Thyroid gland (tissue), 4 donors: ENCODE measurements at places on chromosomes 11 and 22. TPM values are rescaled to one million over a fixed set of nuclear protein-coding genes. Genes with fewer than 3 reads are reported as not detected.

Gene KCTD14
- total RNA-seq = 13.2 TPM

Gene OR5M11
- not detected for total RNA-seq

Gene RIC3
- total RNA-seq = 41.1 TPM

Gene OR5B2
- not detected for total RNA-seq

Gene ARHGAP20
- total RNA-seq = 10.9 TPM

DNA sequence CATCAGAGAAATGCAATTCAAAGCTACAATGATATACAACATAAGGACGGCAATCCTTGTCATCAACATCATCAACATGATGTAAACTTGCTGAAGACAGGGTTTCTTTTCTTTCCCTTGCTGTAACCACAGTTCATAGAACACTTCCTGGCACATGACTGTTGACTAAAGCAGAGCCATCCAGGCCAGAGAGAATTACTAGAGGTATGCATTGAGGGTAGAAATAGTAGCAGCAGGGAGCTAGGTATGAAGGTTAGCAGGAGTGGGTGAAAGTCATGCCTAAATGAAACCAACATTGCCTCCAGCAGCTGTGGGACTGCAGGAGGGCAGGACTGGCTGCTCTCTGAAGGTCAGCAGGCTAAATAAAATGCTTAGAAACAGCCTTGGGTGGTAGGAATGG lies 103.7 kb downstream of the LRRC32 start:
- DNase-seq = no peak

DNA sequence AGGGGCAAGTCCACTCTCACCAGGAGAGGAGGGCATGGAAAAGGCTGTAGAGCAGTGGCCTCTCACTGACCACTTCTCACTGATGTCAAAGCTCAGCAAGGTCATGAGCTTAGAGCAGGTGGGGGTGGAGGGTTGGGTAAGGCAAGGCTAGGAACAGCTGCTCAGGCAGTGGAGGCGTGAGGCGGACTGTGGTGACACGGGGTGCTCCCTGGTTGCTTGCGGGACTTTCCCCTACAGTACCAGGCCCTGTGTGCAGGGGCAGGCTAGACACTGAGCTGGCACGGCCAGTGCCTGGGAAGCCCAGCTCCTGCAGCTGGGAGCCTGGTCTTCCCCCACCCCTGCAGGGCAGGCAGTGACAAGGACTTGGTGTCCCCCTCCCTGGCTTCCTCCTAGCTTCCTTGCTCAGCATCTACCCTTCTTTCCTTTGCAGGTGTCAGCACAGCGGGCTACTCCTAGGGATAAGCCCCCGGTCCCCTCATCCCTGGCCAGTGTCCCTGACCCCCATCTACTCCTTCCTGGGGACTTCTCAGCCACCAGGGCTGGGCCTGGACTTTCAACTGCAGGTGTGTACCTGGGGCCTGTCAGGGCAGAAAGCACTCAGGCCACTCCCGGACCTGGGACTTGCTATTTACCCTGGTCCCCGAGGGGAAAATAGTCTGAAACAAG lies 45.6 kb downstream of the PISD start:
- DNase-seq = no peak

DNA sequence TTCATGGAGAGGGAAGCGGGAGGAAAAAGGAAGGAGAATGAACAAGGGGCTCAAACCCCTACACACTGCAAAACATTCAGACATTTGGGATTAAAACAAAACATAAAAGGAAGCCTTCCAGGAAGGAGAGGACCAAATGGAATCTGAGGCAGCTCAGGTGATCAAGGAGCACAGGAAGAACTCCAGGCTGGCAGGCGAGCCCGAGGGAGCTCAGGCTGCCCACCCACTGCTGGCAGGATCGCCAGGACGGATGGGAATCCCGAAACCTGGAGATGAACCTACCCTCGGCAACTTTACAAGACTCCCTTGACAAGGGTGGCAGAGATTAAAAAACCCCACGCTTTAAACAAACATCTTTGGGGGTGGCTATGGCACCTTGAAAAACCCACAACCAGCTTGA lies 5.0 kb upstream of the PYGM start:
- no peak for DNase-seq

DNA sequence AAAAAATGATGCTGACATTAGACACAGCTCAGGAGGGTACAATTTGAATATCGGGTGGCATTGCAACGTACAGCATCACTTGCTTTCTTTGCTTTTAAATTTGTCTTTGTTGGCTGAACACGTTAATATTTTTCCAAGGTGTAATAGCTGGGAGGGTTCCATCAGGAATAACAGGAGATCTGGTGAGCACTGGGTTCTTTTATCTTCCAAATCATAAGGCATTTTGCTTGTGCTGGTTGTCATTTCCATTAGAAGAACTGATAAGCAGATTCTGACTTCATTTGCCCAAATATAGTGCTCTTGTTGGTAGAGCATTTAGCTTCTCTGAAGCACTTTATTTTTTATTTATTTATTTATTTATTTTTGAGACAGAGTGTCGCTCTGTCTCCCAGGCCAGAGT lies 48.9 kb downstream of the LMO2 start:
- DNase-seq = no peak

DNA sequence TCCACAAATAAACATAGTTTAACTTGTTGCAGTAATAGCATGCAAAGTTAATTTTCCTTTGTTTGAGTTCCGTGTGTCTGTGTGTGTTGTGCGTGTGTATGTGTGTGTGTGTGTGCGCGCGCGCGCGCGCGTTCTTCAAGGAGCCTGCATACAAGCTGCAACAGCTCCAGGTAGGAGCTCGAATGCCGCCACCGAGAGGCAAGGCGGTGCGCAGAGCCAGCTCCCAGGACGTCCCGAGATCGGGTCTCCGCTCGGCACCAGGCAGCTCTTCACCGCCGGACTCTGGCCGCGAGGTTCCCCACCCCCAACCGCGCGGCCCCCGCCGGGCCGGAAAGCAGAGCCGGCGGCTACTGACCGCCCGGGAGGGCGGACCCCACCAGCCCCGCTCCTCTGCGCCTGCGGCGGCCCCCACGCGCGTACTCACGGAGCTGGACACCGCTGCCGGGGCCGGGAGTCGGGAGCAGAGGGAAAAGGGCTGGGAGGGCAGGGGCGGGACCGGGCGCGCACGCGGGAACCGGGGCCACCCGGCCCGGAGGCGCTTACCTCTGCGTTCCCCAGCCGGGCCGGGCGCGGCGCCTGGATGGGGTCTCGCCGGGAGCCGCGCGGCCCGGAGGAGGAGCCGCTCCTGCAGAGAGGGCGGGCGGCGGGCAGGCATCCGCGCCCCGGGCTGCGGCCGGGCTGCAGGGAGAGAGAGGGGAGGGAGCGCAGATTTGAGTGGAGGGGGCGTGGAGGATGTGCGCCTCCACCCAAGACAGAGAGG lies 40.4 kb upstream of the AKIP1 start:
- DNase-seq = peak; percentile 73

- peak; percentile 63 for DNase-seq
Measured at GRCh38 chr11:120608760-120609211, 97.2 kb downstream of the GRIK4 start.

DNA sequence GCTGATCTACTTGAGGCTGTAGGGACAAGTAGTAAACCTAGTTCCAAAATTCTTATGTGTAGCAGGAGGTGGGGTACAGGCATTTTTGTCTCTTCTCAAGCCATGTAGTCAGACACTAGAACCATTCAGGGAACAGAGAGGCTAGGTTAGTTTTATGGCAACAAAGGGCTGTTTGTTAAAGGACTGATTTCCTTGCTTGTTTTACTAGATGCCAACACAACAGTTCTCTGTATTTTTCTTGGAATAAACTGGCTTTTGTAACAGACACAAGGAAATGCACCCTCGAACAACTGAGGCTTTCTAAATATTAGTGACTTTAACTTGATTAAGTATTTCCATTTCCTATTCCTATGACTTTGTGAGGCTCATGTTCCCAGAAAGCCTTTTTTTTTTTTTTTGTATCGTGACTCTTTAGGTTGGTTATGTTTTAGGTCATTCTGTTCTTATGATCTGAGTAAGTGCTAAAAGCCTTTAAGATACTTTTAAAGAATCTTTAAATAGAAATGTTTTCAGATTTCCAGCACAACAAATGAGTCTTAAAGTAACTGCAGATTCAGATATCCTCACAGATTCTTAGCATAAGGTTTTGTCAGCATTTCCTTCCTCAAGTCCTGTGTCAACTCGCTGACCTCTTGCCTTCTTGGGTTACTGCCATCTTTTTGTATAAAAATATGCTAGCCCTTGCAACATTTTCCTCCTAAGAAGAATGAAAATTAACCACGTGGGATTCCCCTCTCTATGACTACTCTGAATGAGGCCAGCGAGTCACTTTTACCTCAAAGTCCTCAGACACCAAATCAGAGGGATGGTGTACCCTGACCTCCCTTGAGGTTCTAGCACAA lies 92.5 kb downstream of the CCDC83 start:
- no peak for DNase-seq

GRCh38 chr11:112253605-112254242 lies 6.9 kb downstream of the PLET1 start:
- no peak for DNase-seq

DNA sequence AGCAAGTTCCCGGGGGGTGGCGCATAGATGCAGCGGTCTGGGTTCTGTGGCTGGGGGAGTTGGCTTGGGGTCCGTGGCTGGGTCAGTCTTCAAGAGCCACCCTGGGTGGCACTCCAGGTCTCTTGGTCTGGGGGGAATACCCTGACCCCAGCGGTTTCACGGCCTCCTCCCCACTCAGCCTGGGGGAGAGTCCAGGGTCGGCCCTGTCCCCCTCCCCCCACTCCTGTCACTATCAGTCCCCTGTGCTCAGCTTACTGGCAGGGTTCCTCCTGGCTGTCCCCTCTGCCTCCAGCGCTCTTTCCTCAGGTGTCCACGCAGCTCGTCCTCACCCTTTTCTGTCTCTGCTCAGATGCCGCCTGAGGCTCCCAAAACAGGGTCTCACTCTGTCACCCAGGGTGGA lies 68.5 kb upstream of the PARVG start:
- no peak for DNase-seq

GRCh38 chr11:24592360-24592759 lies 95.5 kb downstream of the LUZP2 start:
- no peak for DNase-seq

GRCh38 chr22:20952544-20953341 lies 14.3 kb upstream of the AIFM3 start:
- no peak for DNase-seq
